ENCODE measurements at places on chromosomes 11 and 22.

DNA sequence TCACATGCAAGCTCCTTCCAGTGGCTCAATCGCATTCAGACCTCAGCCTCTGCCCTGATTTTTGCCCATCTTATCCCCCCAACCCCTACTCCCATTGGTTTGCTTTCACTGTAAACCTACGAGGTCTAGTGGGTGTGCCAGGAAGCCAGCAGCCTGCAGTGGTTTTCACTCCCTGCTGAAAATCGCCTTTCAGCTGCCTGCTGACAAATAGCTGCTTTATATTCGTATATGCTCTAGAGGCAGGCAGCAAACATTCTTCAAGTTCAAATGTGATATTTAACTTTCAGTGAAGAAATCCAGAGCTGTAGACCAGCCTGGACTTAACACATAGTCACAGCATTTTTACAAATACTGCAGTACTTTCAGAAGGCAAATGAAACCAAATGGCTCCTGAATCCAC lies 92.8 kb upstream of the APOA1 start:
- no peak for DNase-seq

GRCh38 chr22:25746012-25746373 lies 4.0 kb downstream of the MYO18B start:
- DNase-seq = no peak

DNA sequence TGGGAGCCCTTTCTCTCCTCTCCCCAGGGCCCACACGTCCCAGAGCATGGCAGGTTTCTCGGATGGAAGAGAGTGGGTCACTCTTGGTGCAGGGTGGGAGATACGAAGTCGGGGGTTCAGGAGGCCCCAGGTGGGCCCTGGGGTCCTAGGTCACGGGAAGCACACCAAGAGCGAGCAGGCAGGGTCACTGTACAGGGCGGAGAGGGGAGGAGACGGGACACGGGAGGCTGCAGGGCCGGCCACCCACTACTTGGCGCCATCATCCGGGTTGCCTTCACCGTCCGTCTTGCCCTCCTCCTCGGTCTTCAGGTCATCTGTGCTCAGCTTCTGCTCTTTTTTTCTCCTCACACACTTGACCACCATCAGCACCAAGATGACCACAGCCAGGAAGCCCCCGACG lies 9.8 kb downstream of the SCN2B start:
- DNase-seq = no peak

GRCh38 chr11:130396965-130397364 lies 31.4 kb downstream of the ADAMTS8 start:
- DNase-seq = no peak

GRCh38 chr22:19693581-19693980 lies 20.7 kb upstream of the SEPTIN5 start:
- DNase-seq = no peak

- peak; percentile 22 for DNase-seq
These were observed 243.9 kb upstream of the SYN3 start for GRCh38 chr22:33302049-33302545.

DNA sequence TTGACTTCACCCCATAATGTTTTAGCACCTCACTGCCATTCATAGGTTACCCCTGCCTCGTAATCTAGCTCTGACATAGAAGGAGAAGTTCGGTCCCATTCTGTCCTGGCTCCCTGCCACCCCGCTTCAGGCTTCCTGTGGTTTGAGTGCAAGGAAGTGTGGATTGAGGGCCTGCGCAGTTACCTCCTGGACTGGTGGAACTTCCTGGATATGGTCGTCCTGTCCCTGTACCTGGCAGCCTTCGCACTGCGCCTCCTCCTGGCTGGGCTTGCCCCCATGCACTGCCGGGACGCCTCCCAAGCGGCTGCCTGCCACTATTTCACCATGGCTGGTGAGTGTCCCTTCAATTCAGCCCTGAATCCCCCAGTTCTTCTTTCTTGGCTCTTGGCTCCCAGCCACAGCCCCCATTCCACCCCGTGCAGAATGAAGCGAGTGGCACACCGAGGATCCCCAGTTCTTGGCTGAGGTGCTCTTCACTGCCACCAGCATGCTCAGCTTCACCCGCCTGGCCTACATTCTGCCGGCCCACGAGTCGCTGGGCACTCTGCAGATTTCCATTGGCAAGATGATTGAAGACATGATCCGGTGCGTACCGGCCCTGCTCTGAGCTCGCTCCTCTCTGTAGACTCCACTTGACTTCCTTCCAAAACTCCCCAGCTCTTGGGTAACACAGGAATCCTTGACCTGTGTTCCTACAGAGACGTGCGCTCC lies 15.4 kb downstream of the ART5 start:
- no peak for DNase-seq

DNA sequence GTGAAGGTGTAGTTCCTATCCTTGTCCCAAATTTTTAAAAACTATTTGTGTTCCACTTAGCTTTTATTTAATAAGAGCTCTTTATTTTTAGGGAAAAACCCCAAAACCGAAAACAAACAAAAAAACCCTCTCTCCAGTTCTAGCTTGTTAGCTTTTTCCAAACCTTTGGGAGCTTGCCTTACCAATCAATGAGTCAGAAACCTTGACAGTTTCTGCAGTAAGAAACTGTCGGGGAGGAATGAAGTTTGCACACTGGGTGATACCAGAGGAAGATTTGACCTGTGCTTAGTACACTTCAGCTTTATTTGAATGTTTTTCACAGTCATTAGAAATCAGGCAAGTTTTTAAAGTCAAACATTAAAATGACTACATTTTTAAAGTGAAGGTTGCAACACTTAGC lies 105.0 kb downstream of the FAT3 start:
- DNase-seq = no peak
